ENCODE measurements at places on chromosomes 2 and 18.
A peak's percentile ranks its signal among the peaks of the same experiment; 100 is the strongest.

DNA sequence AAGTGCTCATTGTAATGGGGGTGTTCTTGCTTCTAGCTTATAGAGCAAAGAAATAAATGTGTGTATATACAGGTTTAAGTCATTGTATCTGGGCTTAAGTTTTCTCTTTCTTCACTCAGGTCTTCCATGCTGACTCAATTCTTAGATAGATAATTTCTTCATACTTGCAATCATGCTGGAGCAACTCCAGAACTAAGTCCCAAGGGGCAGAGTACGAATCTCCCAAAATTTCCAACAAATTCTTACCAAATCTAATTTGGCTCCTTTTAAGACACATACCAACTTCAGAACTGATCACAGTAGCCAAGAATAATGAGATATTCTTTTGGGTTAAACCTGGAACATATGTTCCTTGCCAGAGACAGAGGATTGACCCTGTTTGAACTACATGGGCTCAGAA, 4.3 kb upstream of the SPAG16 start:
- DNase-seq = no peak

DNA sequence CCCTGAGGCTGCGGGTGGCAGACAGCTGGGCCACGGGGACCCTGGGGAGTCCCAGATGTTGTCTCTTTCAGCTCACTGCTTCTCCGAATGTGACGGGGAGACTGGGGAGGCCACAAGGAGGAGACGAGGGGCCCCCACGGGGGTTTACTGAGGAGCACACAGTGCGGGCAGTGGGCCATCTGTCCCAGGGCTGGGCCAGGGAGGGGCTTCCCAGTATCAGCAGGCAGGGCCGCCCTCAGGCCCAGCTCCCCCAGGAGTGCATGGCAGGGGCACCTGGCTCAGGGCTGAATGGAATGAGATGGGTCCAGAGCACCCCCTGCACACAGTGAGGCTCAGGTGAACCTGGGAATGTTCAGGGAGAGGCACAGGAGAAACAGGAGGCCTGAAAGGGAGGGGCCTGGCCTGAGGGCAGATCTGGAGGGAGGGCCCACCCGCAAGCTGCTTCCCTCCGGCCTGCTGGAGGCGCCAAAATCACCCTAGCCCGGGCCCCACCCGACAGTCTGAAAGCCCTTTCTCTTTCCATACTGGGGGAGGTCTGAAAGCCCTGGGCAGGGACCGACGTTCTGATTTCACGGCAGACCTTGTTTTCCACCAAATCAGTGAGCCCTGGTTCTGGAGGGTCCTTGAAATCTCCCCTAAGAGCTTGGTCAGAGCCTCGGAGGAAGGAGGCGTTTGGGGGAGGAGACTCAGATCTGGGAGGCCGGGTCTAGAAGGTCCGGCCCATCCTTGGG, 35.5 kb upstream of the PTMA start:
- DNase-seq = no peak

- no peak for DNase-seq
Observed at GRCh38 chr2:35510636-35511035, 844.9 kb upstream of the CRIM1 start.

GRCh38 chr2:217218269-217219163, 358.7 kb upstream of the TNP1 start:
- DNase-seq = no peak

- no peak for DNase-seq
Observed at GRCh38 chr2:173986805-173987204, 21.6 kb upstream of the SP3 start.

GRCh38 chr2:134227666-134228065, 26.2 kb upstream of the MGAT5 start:
- DNase-seq = no peak

- DNase-seq = no peak
Observed at GRCh38 chr18:41870817-41871216, 84.2 kb upstream of the PIK3C3 start.

GRCh38 chr18:11148680-11149440, 509 bp downstream of the PIEZO2 start:
- no peak for DNase-seq

GRCh38 chr18:61655630-61656029, 237.2 kb downstream of the RNF152 start:
- no peak for DNase-seq

DNA sequence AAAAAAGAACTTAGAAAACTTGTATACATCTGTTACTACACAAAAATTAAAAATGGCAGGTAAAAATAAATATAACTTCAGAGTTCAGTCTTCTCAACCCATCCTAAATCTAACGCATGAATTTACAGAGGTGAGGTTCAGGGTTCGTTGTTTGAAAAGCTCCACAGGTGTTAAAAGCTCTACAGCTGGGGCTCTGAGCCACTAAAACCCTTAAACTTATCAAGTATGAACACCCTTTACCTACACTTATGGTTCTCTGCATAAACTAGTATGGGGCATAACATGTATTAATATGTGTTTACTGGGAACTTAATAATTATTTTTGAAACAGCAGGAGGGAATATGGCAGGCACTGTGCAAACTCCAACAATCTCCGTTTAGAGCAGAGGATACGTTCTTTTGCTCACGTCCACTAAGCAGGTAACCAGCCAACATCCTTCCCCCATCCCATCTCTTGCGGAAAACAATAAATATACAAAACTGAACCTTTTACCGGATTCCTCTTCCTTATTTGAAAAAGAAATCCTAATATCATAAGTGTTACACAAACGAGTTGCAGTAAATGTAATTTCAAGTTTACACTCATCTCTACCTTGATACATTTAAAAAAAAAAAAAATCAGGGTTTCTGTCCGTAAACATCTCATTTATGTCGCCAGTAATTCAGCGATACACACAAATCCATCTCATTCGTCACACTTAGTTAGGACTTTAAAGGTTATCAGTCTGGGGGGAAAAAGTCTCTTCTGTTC, 1.3 kb downstream of the PIAS2 start:
- no peak for DNase-seq

GRCh38 chr2:168968342-168968741, 62.8 kb downstream of the ABCB11 start:
- DNase-seq = no peak

DNA sequence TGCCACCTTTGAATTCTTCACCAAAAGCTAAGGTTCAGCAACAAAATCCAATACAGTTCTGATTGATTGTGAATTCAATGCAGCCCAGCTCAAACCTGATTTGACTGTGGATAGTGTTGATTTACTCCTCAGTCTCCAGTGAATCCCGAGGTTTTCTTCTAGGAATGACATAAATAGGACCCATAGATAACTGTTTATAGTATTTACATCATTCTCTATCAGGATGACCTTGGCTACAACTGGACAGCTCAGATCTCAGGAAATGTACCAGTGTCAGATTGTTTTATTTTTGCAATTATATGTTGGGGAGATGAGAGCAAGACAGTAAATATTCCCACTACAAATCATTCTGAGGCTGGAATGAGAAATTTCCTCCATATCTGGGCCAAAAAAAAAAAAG, 21.2 kb downstream of the RBM43 start:
- no peak for DNase-seq

DNA sequence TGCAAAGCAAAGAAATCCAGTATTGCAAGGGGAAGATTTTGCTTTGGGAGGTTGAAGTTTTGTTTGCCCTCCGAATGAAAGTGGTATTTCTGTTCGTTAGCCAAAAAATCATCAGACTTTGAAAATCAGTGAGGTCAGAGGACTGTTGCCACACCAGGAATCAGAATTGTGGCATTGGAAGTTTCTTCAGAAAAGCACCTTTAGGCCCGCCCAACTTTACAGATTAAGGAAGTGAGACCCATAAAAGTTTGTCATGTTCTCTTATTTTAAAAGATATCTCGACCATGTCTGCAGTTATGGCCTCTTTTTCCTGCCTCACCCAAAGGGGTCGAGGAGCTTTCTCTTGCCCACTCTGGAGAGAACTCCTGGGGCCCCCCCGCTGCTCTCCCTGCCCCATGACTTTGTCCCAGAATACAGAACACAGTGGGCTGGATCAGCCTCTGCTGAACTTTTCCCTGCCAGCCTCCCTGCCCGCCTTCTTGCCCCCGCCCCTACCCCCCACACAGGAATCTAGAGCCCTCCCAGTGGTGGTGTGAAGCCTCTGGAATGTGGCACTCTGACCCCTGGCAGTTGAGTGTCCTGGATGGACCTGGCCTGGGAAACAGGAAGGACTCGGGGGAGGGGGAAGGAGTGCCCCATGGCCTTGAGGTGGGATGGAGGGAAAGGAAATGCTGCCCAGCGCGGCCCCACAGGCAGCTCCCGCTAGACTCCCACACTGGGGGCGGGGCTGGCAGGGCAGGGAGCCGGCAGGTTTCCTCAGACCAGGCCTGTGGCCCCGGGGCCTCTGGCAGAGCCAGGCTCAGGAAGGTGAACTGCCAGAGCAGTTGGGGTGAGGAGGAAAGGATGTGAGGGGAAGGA, 25.3 kb downstream of the CRIM1 start:
- DNase-seq = peak; percentile 64

- DNase-seq = no peak
Observed at GRCh38 chr2:24626131-24626530, 135.1 kb downstream of the NCOA1 start.

- DNase-seq = peak; percentile 29
Observed at GRCh38 chr2:207617011-207617671, 8.1 kb downstream of the METTL21A start.

GRCh38 chr18:78679613-78680260, 299.9 kb upstream of the SALL3 start:
- no peak for DNase-seq

- no peak for DNase-seq
Observed at GRCh38 chr2:48383036-48383435, 146.9 kb upstream of the STON1 start.

GRCh38 chr2:118055512-118056164, 32.6 kb upstream of the INSIG2 start:
- no peak for DNase-seq

- no peak for DNase-seq
Observed at GRCh38 chr18:48470484-48471180, 61.4 kb upstream of the ZBTB7C start.

GRCh38 chr2:55416786-55417568, 2.7 kb downstream of the CCDC88A start:
- DNase-seq = no peak

GRCh38 chr2:102391565-102391964, 31.4 kb upstream of the IL18RAP start:
- DNase-seq = no peak

DNA sequence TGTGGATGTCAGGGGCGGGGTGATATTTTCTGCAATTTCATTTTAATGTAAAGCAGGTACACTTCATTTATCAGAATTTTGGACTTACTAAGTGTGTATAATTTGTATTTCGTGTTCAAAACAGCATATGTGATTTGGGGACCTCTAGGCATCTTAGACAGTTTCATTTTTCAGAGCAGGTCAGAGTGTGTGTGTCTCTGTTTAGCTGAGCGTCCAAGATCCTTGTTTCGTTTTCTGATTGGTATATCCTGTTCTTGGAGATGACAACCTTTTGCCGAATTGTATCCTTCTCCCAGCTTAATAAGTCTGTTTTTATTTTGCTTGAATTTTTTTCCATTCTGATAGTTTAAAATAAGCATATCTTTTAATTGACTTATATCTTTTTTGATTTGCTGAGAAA, 128.3 kb downstream of the KCNJ3 start:
- DNase-seq = no peak

GRCh38 chr2:224682134-224682533, 34.0 kb downstream of the CCDC195 start:
- no peak for DNase-seq

- DNase-seq = no peak
Observed at GRCh38 chr2:241003830-241004564, 5.6 kb downstream of the SNED1 start.

Measured in H1 (cell line).